Naive thymus-derived CD4-positive, alpha-beta T cell (primary cell): ENCODE measurements at places on chromosomes 1 and 21.

DNA sequence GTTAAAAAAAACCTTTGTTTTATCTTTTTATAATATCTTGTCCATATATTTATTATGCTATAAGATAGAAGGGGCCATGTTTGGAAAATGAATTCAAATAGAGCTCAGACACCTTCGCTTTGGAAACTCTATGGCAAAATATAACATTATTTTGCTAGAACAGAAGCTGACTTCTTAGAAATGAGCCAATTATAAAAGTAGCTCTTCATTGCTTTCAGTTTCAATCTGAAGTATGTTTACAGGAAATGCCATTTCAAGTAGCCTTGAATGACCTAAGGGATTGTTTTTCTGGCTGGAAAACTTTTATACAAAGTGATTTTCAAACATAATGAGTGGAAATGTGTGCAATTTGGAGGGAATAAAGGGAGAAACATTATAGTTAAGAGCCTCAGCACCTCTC, 37.8 kb upstream of the GBP5 start:
- peak; percentile 15 for DNase-seq

GRCh38 chr21:37848721-37849490, 67.4 kb downstream of the KCNJ6 start:
- DNase-seq, result no peak

DNA sequence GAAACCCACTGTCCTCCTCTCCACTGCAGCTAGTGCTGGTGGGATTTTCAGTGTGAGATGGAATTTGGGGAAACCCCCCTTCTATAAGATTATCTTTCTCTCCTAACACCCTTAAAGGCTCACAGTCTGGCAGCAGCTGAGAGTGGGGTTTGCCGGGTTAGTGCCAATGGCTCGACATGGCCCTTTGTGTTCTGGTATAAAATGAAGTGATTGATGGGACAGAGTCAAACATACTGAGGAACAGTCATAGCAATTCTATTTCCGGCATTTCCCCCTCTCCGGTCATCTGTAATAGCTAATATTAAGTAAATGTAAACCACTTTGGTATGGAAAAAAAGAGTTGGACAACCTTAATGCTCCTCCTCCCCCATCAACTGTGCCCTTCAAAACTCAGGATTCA, 37.6 kb downstream of the TFF3 start:
- DNase-seq, result no peak

DNA sequence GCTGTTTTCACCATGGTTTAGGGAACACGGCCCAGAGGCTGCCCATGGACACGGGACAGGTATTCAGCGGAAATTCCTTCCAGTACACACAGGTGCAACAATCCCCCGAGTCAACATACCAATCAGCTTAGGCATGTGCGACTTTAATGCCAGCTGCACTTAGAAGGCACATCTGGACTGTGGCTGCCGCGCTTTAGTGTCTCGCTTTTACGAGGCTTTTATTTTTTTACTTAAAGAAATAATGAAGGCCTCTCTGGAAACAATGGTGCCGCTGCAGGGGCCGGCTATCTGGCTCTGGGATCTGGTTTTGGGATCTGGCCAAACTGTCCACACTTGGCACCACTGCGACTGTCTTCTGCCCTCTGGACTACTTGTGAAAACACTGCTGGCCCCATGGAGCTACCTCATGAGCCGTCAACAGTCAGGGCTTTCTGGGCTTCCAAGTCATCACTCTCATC, 55.5 kb downstream of the SLC66A1 start:
- DNase-seq, result no peak

DNA sequence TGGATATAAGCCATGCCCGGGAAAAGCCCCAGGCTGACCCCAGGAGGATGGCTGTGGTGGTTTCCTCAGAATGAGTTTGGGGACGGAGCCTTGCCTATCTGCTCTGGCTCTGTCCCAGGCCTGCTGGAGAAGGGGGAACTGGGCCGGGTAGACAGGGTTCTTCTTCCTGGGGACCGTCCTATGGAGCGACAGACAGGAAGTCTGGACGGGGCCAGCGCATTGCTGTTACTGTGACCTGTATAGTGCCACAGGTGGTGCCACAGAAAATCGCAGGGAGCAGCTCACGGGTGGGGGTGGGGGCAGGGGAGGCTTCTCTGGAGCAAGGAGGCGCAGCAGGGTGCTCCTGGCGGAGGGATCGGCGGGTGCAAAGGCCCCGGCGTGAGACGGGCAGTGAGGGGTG, 36.4 kb downstream of the CFAP74 start:
- no peak for DNase-seq

DNA sequence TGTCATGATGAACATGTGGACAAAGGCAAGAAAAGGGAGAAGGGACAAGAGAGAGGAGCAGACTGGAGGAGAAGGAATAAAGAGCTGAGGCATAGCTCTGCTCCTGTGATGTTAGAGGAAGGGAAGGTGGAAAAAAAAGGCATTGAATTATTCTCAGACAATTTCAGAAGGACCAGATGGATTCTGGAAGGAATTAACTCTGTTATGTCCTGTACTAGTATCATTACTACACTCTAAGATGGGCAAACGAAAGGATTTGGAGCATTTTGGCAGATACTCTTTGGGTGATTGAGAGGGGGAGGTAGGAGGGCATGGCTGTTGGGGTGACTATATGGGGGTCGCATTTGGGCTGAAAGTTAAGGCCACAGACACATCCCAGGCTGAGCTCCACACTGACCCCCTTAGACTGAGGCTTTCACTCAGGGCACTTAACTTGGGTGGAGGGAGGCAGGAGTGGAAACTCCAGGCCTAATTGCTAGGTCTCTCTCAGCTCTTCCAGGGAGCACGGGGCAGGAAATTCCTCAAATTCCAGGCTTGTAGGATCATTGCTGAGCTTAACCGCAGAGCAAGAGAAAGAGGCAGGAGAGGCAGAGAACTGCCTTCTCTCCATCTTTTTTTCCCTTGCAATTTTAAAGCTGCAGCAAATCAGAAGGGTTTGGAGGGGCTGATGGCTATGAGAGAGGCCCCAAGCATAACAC, 25.9 kb downstream of the KIRREL1 start:
- DNase-seq, result no peak

GRCh38 chr1:232550007-232550406, 79.9 kb downstream of the SIPA1L2 start:
- DNase-seq, result no peak

DNA sequence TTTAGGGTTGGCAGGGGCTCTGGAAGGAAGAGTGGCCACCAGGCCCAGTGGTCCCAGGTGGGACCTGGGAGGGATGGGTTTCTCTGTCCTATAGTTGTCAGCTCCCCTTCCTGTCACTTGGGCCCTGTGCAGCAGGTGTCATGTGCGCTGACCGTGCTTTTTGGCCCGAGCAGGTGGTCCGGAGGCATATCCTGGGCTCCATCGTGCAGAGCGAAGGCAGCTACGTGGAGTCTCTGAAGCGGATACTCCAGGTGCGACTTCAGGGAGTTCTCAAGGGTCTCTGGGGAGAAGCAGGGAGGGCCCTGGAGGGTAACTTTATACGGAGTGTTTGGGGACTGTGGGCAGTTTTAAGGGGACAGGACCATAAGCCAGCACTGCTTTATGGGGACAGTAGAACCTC, 82.2 kb downstream of the ARHGEF10L start:
- DNase-seq, result no peak

- no peak for DNase-seq
Measured at GRCh38 chr1:145782272-145783099, 41.4 kb downstream of the RNF115 start.

GRCh38 chr21:35743571-35743970, 316.8 kb downstream of the SETD4 start:
- DNase-seq, result no peak

DNA sequence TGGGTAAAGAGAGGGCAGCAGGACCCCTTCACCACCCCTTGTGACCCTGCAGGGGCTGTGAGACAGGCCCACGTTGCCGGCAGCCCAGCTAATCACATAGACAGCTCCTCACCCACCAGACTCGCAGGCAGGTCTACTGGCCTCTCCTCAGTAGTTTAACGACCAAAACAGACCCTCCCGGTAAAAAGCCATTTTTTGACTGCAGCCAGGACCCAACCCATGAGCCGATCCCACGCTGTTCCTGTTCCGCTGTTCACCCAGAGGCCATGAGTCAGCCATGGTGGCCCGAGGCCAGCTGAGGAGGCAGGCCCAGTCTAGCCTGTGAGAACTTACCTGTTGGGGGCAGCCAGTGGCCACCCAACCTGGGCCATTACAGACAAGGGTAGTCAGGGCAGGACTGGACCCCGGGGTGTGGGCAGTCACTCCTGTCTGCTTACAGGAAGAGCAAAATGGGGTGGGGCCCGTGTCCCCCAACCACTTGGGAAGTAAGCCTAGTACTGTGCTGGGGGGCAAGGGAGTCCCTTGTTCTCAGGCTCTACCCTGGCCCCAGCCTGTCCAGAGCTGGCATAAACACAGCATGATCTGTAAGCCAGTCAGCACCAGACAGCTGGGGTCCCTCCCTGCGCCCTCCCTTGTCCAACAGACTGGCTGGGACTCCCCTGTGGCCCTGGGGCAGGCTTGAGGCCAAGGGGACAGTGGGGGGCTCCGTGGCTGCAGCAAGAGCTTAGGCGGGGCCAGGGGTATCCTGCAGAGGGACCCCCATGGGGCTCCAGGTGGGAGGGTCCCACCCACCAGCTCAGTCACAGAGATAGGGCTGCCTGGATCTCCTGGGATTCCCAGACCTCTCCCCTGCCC, 61.9 kb downstream of the WNT9A start:
- no peak for DNase-seq

GRCh38 chr1:56284928-56285327, 294.4 kb downstream of the PLPP3 start:
- no peak for DNase-seq

GRCh38 chr1:180225403-180225802, 4.7 kb upstream of the LHX4 start:
- DNase-seq, result no peak

GRCh38 chr1:35080171-35080854, 1.1 kb downstream of the ZMYM1 start:
- DNase-seq, result no peak

GRCh38 chr21:45386728-45387371, 18.1 kb upstream of the COL18A1 start:
- no peak for DNase-seq

GRCh38 chr1:94044290-94044790, 76.6 kb downstream of the ABCA4 start:
- no peak for DNase-seq

DNA sequence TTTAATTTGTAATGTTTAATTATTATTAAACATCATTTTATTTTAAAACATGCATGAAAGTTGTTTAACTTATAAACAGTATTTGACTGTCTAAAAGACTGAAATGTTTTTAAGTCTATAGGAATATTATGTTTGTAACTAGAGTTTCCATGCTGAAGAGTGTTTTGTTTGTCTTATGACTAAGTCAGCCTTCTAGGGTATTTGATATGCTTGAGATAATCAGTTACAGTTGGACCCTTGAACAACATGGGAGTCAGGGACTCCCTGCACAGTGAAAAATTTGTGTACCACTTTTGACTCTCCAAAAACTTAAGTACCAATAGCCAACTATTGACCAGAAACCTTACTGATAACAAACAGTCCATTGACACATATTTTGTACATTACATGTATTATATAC, 45.5 kb upstream of the KANK4 start:
- DNase-seq, result no peak

DNA sequence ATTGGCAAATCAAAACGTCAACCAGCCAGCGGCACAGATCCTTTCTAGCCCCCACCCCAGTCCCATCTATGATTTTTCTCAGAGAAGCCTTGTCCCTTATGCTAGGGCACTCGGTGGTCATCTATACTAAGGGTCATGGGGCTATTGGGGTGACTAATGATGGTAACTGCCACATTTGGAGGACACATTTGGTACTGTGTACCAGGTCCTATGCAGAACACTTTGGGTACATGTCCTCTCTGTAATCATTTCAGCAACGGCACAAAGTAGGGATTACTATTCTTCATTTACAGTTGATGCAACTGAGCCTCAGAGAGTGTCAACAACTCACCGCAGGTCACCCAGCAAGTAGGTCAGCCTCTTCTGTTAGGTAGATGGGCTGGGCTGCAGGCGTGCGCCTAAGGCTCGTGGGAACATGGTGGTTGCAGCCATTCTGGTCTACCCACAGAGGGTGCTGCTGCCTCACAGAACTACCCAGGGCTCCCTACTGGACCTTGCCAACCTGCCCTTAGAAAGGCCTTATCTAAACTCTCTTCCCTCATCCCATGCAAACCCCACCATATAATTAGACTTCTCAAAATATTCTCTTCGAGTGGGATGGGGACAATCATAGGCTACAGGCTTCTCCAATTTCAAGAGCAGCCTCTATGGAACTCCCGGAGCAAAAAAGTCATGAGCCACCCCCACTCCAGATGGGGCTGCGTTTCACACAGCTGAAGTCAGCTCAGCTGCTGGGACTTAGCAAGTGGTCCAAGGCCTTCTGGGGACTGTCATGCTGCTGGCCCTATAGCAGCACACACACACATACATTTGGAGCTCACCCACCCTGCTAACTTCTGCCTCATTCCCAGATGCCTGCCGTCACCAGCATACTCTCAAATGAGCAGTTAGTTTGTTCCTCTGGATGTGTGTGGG, 5.8 kb upstream of the SDHB start:
- peak; percentile 23 for DNase-seq

DNA sequence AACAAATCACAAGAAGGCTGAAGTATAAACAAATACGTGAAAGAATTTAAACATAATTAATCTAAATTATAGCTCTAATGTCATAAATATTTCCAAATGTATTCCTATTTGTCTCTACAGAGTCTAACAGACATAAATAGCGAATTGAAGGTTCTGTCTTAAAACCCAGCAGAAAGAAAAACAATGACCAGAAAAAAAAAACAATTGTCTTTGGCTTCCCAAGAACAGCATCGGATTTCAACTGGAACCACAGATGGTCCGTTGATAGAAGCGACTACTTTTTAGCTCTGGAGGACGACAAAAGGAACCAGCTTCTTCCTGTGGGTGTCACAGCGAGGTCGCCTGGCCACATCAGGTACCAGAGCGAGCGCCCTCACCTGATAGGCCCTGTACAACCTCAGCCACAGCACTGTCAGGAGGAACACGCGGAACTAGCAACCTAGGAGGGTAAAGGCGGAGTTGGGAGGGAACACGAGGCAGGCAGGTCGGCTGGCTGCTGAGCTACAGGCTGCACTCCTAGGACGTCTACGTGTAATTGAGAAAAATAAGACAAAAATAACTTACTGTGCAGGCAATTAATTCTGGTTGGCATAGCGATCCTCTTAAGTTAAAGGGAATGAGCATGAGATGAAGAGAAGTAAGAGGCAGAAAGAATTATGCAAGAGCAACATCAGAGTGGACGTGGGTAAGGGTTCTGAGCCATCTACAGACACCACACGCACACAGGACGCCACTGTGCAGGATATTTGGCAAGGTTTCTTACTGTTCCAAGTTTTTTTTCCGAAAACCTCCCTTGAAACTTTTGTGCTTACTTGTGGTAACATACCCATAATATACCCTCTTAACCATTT, 16.7 kb upstream of the PRDM15 start:
- DNase-seq, result peak; percentile 50
